ENCODE measurements at places on chromosomes 11 and 22.

DNA sequence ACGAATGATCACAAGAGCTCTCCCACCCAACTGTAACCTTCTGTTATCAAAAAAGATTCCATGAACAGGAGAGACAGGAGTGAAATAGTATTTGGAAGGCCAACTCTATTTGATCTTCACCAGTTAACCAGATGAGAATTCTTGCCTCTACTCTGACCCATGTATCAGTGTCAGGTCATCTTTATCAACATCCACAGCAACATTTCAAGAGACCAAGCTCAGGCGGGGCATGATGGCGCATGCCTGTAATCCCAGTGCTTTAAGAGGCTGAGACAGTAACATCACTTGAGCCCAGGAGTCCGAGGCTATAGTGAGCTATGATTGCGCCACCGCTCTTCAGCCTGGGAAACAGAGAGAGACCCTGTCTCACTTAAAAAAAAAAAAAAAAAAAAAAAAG lies 62.3 kb downstream of the GAB2 start:
- DNase-seq: no peak

DNA sequence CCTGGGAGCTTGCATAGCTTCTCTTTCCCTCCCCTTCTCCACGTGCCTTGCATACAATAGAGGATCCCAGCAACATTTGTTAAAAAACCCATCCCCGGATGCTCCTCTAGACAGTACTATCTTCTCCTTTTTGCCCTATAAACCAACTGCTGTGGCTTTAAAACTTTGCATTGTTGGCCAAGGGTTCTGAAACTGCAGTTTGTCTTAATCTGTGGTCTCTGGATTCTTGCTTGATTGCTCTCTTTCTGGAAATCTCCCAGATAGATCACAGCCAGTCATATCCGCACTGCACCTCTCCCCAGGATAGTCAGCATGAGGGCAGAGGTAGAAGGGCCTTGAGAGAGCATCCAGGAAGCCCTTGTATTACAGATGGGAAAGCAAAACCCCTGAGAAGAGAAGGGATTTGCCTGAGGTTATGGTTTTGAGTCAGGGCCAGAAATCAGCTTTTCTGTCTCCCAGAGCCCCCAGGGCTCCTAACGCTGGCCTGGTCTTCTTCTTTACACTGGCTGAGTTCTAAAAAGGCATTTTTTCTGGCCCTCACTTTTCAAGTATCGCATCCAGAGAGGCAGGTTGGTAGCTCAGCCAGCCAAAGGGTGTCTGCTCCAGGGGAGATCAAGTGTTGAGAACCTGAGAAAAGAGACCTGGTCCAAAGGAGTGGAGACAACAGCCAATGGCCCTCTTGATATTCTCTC lies 70.6 kb downstream of the ADM start:
- no peak for DNase-seq

- no peak for DNase-seq
Measured at GRCh38 chr11:90349731-90350130, 126.9 kb upstream of the CHORDC1 start.

- peak; percentile 90 for DNase-seq
Measured at GRCh38 chr22:46661221-46661851, 41.1 kb downstream of the GRAMD4 start.

GRCh38 chr11:282630-283360 lies 4.6 kb downstream of the NLRP6 start:
- DNase-seq: peak; percentile 38

GRCh38 chr22:19892257-19892879 lies 37.7 kb upstream of the GNB1L start:
- DNase-seq: no peak

DNA sequence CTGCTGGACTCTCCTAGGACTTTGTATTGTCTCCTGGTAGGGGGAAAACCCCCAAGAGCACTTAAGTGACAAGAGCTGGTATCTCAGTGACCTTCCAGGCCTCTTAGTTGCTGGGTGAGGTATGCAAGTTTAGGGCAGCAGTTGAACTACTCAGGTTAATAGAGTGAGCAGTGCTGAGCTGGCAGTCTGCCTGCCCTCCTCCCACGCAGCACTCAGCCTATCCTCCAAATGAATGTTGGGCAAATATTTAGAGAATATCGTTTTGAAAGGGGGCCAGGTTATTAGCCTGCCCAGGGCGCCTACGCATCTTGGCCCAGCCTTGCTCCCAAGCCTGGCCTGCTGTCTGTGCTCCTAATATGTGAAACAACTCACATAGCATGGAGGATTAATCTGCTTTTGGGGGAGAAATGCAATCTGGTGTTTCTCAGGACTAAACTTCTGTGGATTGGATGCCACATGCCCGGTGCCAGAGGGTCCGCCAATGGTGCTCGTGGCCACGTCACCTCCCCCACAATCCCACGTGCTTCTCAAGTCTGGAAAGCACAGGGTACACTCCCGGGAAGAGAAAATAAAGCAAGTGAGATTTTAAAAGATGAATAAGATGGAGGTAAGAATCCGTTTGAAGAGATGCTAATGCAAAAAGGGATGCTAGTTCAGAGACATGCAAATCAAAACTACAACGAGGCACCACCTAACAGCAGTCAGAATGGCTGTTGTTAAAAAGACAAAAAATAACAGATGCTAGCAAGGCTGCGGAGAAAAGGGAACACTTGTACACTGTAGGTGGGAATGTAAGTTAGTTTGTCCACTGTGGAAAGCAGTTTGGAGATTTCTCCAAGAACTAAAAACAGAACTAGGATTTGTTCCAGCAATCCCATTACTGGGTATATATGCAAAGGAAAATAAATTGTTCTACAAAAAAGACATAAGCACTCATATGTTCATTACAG lies 67.7 kb downstream of the SPON1 start:
- DNase-seq: no peak

DNA sequence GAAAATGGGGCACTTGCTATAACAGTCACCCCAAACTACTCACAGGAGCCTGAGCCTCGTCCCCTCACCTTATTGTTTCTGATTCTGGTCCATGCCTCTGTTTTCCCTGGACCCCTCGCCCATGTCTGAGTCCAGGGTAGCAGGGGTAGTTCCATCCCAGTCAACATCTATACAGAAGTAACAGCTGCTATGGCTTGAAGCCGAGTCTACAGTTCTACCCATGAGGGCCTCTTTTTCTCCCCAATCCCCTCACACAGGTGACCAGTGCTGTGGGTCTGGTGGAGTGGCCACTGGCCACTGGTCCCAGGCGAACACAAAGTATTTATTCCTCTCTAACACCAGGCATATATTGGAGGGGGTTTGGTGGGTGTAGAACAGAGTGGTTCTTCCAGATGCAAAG lies 116.4 kb downstream of the ZNF280B start:
- no peak for DNase-seq

DNA sequence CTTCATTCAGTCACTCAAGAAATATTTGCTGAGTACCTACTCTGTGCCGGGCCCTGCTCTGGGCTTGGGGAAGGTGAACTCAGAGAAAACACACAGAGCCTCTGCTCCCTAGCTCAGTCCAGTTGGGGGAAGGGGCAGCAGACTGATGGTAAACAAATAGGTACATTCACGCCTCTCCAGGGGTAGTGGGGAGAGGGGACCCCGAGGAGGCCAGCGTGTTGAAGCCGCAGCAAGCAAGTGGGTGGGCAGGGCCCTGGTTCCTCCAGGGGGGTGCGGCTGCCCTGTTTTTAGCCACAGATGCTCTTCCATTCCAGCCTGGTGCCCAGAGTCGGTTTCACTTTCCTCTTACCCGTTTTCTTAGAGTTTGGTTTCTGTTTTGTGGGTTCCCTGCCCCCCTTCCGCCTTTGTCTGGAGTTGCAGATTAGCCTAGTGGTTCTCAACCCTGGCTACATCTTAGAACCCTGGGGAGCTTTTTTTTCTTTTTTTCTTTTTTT lies 8.7 kb downstream of the DRAP1 start:
- no peak for DNase-seq

- DNase-seq: no peak
Measured at GRCh38 chr11:34165786-34166555, 60.5 kb downstream of the NAT10 start.

- DNase-seq: no peak
Measured at GRCh38 chr22:30186510-30186909, 60.0 kb downstream of the LIF start.

GRCh38 chr11:128949791-128950454 lies 7.3 kb upstream of the TP53AIP1 start:
- no peak for DNase-seq

DNA sequence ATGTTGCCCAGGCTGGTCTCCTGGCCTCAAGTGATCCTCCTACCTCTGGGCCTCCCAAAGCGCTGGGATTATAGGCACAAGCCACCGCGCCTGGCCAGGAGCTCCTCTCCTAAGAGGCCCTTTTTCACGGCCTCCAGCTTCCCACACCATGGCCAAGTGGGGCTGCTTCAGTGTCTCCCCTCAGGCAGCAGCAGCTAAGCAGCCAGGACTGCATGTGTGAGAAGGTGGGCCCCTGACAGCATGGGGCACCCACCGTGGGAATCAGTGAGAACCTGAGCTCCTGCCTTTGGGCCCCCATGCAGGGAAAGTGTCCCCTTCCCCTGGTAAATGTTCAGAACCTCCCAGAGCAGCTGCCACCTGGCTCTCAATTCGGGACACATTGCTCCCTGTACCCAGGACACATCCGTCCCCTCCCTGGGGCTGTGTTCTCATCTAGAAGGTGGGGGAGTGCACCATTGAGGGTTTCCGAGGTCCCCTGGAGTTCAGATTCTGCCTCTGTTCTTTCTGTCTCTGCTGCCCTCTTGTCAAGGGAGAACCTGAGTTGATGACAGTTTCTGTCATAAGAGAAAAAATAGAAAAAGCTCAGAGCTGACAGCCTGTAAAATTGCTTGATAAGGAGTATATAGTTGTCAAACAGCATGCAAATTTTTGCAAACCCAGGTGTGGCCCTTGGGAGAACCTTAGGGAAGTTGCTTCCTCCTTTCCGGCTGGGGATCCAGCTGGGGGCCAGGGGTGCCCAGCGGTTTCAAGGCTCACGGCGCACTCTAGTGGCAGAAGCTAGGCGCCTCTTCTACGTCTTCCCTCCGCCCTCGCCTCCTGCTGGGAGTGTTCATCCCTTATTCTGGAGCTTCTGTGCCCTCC lies 29.7 kb downstream of the FAM83F start:
- peak; percentile 82 for DNase-seq

- no peak for DNase-seq
Measured at GRCh38 chr22:38074181-38075104, 9.5 kb downstream of the SLC16A8 start.

- no peak for DNase-seq
Measured at GRCh38 chr11:69582756-69583467, 58.0 kb upstream of the CCND1 start.

DNA sequence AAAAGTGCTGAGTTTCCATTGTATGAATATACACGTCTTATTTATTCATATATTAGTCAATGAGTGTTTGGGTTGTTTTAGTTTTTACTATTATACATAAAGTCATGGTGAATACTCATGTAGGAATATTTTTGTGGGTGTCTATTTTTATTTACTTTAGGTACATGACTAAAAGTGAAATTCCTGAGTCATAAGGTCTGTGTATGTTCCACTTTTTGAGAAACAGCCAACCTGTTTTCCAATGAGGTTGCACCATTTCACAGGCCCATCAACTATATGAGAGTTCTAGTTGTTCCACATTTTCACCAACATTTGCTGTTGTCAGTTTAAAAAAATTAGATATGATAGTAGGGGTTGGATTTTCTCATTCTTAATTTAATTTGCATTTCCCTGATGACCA lies 6.6 kb upstream of the OR6X1 start:
- no peak for DNase-seq

DNA sequence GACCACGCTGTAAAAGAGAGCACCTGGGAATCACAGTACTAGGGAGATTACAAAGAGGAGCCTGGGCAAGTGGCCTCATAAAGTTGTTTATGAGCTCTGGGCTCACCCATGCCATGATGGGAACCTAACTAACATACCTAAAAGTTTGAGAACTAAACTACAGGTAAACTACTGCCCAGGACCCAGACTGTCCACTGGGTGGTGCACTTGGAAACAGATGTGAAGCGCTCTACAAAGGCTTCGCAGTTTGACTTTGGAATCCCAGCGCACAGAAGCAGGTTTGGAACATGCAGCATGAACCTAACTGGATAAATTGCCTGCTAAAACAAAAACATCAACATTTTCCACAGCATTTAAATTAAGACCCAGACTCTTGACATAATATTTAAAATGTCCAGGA lies 418.6 kb downstream of the FAM181B start:
- peak; percentile 61 for DNase-seq

GRCh38 chr22:25362883-25363240 lies 143.4 kb downstream of the CRYBB2 start:
- DNase-seq: no peak

GRCh38 chr11:6667733-6668374 lies 12.2 kb upstream of the DCHS1 start:
- peak; percentile 47 for DNase-seq

Data from SK-MEL-5 (cell line).